ENCODE measurements at places on chromosomes 2 and 18.

GRCh38 chr2:199455545-199456382, 2.0 kb downstream of the SATB2 start:
- DNase-seq: no peak

DNA sequence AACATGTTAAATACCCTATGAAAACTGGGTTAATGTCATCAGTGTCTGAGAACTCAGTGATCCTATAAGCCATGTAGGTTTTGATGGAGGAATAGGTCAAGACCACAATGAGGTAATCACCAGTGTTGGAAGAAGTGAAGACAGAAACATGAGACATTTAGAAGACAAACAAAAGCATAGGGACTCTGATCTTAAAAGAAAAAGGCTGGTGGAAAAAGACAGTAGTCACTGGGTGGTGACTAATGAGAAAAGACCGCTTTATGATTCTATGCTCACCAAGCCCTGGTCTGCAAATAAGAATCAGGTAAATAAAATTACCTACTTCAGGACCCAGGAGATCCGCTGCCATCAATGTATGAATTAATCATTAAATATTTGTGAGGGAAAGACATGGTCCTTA, 271.9 kb downstream of the GPD2 start:
- DNase-seq: no peak

DNA sequence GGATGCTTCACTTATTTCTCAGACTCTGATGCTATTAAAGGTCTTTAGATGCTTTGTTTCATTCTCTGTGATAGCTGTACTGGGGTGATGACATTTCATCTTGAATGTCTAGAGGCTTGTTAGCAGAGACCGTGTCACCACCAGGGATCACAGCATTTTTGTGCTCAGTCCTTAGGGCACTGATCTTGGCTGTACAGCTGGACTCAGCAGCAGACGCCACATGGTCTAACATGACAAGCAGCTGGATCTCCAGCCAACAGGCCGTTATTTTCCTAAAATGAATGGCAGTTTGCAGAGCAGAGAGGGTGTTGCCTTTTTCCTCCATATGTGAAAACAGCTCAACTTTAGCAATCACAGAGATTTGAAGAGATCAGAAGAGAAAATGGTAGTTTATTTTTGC, 491.8 kb downstream of the CDH2 start:
- DNase-seq: no peak

GRCh38 chr2:235303499-235304291, 190.1 kb upstream of the AGAP1 start:
- DNase-seq: no peak

DNA sequence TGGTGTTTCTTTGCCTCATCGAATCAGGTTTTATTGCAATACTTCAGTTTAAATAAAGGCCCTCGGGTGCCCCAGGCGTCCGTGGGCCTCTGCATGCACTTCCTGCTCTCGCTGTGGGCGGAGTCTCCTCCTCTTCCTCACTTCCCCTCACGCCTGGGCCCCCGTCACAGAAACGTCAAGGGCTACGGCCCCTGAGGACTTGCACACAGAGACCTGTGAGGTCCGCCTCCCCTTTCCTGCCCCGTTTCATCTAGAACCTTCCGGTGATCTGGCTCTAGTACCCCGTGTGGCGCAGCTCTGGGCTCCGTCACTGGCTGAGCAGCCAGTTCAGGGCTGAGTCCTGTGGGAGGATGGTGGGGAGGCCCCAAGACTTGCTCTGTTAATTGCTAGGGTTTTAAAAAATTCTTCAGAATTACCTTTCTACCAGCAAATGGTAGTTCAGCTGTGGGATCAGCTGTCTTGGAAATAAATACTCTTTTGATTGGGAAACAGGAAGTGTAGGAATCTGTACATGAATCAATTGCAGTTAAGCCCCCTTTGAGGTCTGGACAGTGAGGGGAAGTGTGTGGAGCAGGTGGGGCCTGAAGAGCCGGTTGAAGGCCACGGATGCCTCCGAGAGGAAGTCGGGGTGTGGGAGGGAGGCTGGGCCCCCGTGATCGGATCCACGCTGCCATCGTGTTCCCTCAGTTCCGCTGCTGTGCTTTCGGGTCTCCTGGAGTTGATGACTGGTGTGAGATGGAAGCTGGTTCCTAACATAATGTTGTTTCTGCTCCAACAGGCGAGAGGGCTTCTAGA, 10.2 kb downstream of the NFATC1 start:
- peak; percentile 65 for DNase-seq

DNA sequence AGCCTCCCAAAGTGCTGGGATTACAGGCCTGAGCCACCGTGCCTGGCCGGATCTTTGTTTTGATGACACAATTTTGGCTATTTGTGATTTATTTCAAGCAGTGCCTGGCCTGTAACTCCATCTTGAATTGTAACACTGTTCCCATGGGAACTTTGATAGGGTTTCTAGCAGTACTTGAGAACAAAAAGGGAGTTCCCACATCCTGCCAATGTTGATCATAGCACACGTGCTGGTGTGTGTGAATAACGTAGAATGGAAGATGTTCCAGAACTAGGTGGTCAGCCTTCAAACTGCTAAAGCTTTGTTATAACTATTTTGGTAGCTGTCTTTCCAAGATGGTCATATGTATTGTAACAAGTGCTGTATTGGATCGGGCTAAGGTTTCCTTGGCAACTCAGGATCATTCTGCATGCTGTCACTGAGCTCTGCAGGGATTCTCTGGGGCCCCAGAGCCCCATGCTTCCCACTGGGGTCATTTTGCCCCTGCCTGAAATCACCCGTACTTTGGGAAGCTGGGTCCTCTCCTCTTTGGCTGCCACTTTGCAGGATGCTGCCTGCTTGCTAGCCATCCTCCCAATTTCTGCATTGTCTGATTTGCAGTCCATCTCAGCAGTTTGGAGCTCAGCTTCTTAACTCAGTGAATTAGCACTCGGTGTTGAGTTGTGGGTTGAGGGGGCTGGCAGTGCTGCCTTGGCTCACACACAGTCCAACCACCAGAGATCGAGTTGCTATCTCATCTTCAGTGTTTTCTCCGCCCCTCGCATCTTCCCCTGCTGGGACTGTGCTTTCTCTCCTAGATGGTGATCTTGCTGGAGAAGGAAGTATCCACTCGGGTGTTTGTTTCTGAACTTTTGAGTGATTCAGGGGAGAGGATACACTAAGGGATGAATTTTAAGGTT, 26.8 kb downstream of the SH3RF3 start:
- no peak for DNase-seq

- DNase-seq: no peak
Observed at GRCh38 chr2:10240161-10240681, 62.5 kb upstream of the HPCAL1 start.

DNA sequence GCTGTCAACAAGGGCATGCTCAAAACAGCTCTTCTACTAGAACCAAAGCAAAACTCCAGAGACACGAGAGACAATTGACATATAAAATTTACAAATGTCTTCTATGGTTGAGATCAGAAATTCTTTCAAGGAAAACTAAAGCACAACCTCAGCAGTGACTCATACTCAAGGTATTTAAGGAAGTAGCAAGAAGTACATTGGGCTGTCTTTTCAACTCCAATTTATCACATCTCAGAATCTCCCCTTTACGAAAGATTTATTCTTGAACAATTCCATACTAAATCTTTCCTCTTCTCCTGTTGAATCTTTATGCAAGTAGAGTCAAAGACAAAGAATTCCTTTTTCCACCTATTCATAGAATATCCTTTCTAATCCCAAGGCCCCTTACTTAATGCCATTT, 324.0 kb downstream of the IRS1 start:
- DNase-seq: no peak

GRCh38 chr2:21326152-21326551, 202.4 kb downstream of the TDRD15 start:
- DNase-seq: no peak

GRCh38 chr18:1965541-1965940, 605.8 kb downstream of the METTL4 start:
- no peak for DNase-seq

DNA sequence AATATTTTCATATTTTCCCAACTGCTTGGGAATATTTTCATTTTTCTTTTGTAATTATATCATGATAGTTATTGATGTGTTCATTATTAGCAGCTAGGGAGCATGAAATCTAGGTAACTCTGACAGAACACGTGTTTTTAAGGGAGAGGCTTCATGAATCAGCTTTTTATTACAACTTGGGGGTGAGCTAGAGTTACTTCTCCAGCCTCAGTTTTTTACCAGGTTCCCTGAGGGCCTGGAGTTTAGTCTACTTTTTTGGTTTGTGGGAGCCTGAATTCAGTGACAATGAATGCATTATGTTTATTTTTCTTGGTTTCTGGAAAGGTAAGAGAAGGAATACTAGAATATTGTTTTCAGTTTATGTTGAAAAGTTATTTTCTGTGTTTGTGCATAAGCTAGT, 18.0 kb downstream of the NAB1 start:
- no peak for DNase-seq

Measured in GM06990 (cell line).